Stimulated activated CD4-positive, alpha-beta T cell treated with anti-CD3 and anti-CD28 coated beads, Interleukin-2, amount 100 ng/mL, for 48 hours (primary cell): ENCODE measurements at places on chromosomes 1 and 21.

DNA sequence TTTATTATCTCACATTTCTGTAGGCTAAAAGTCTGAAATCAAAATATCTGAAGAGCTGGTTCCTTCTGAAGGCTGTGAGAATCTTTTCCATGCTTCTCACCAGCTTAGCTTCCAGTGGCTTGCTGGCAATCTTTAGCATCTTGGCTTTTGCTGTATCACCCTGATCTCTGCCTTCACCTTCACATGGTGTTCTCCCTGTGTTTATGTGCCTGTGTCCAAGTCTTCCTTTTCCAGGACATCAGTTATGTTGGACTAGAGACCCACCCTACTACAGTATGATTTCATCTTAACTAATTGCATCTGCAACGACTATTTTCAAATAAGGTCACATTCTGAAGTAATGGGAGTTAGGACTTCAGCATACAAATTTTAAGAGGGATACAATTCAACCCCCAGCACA lies 772.3 kb upstream of the ADAMTS5 start:
- DNase-seq, result no peak

DNA sequence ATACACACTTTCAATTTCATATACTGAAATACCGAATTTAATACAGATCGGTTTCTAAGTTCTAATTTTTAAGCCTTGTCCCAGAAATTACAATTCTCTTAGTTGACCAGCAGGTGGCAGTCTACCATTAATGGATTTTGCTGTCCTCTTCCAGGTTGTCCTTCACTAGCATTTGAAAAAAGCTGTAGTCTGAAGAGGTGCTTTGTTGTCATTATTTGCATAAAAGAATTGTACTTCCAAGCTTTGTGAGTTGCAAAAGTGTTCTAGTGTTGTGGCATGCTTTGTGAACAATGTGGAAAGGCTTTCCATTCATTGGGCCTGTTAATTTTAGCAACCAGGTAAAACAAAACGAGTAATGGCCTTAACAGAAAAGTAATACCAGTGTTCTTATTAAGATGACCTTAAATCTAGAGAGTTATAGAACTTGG lies 193.6 kb downstream of the RPS6KC1 start:
- peak; percentile 45 for DNase-seq

DNA sequence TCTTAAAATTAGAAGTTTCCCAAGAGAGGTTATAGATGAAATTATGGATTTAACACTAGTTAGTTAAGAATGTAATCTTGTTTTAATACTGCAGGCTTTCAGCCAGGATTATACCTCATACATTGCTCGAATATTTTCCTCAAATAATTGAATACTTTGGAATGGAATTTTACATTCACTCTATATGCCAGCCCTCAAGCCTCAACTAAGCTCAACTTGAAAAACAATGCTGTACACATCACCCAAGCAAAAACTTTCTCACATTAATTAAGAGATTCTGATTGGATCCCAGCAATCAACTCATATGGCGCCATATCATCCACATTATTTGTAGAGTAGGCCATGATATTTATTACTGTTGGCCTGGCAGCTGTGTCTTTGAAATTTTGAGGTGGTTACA lies 710.7 kb upstream of the ADAMTS5 start:
- no peak for DNase-seq

GRCh38 chr1:150764617-150765101 lies 919 bp downstream of the CTSS start:
- DNase-seq, result no peak

- no peak for DNase-seq
These were observed 11.2 kb downstream of the CSRP1 start for GRCh38 chr1:201495551-201496295.

DNA sequence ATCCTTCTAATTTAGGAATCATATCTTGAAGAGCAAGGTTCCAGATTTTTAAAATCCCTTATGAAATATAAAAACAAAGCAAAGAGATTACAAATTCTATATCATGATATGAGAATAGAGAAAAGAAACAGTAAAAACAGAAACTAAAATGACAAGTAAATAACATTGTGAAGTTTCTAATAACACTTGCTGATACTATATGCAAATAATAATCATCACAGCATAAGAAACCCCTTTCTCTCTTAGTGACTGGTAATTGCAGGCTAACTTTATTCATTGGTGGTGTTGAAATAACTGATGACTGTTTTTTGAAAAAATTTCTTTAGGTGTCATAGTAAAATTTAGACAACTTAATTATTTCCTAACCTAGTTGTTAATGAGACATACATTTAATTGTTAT lies 281.6 kb downstream of the PLA2G4A start:
- DNase-seq, result no peak

DNA sequence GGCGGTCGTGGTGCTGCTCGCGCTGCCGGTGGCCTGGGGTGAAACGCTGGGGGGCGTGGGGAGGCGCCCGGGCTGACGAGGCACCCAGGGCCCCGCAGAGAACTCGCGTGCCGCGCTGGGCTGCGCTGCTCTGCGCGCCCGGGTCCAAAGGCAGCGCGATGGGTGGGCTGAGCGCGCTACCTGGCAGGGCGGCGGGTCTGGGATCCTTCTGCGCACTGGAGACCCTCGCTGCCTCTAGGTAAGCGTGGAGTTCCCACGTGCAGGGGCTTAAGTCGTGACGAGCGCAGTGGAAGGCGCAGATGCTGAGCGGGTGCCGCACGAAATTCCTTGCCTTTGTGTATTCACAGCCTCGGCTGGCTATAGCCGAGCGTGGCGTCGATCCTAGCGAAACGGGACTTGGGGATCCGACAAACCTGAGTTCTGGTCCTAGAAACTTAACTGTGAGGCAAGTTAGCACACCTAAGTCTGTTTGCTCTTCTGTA lies 24.6 kb downstream of the CR1L start:
- DNase-seq, result no peak

- peak; percentile 64 for DNase-seq
These were observed 33.8 kb downstream of the GDAP2 start for GRCh38 chr1:117895482-117896114.

GRCh38 chr1:87024936-87025540 lies 110.6 kb downstream of the HS2ST1 start:
- no peak for DNase-seq
